CD4-positive, alpha-beta T cell treated with Interferon alpha-2 for 1 hour (primary cell): ENCODE measurements at places on chromosomes 11 and 22.

DNA sequence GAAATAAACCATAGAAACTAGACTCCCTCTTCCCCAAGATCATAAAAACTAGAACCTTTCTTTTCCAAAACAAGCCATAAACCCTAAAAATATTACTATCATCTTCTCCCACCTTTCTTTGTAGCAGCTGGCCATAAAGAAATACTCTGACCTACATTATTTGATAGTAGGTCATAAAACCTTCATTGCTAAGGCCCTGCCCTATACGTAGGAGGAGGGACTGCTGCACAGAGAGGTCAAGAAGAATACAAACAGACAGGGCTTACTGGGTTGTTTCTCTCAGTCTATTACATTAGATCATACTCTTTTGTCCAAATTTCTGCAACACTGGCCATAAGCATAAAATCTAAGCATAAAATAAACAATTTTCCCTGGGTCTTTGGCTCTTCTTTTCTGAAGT is 101.5 kb downstream of the TYR start:
- no peak for DNase-seq

DNA sequence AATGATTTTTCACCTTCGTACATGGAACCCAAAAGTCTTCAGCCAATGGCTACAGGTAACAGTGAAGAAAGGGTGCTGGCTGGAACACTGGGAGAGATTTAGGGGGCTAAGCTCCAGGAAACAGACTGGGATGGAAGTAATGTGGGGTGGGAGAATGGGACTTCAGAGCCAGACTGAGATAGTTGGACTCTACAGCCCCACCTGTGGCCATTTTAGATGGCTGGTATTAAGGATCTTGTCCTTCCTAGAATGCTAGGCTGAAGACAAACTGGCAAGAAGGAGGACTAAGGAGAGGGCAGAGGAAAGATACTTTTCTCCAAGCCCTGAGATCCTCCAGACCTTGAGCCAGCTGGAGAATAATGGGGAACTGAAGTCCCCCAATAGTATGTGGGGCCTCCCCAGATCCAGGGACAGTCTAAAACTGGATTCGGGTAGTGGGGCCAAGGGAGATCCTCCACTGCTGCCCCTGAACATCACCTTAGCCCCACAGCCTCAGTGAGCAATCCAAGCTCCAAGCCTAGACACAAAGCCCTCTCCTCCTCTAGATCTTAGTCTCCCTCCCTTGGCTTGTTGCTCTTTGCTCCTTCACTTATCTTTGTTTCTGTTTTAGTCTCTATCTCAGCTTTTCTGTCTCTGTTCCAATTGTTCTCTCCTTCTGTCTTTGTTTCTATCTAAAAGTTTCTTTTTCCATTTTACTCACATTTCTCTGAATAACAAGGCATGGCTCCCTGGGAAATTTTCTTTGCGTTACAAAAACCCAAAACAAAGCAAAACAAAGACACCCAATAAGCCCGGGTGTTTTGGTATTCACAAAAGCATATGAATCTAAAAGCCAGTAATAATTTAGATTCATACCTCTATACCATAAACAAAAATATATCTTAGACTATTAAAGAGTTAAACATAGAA is 16.2 kb upstream of the RRAS2 start:
- DNase-seq, result no peak

- DNase-seq, result no peak
Observed at GRCh38 chr22:43828998-43829782, 17.1 kb upstream of the EFCAB6 start.

DNA sequence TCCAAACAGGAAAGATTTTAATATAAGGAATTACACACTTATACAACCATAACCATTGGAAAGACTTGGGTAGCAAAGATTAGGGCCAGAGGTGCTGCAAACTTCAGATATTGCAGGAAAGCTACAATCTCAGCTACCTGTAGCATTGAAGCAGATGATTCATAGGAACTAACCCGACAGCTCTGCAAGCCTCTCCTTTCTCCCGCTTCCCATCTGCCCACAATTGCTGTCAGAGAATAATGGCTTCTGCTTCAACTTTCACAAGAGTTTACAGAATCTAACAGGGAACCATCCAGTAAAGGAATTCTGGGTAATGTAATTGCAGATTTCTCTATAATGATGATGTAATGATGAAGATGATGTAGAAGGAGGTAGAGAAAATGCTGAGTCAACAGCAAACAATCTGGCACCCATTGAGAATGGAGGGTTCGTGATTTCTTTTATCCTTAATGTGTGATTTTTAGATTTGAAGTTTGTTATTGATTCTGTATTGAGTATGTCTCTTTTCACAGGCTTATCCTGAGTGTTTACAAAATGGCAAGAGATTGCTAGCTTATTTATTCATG is 70.8 kb upstream of the USP47 start:
- DNase-seq, result no peak

DNA sequence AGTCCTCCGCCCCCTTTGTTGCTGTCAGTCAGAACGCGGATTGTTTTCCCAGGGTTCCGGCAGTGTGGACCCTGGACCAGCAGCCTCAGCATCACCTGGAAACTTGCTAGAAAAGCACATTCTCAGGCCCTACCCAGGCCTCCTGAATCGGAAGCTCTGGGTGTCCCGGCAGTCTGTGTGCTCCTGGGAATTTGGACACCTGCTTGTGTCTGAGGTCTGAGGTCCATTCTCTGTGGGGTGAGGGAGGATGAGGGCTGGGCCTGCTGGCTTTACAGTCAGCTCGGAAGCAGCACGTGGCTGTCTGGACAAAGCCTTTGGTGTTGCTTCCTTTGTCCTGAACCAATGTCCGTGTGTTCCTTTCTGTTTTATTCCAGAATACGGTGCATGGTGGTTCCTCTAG is 299.7 kb downstream of the TBC1D22A start:
- DNase-seq, result no peak

DNA sequence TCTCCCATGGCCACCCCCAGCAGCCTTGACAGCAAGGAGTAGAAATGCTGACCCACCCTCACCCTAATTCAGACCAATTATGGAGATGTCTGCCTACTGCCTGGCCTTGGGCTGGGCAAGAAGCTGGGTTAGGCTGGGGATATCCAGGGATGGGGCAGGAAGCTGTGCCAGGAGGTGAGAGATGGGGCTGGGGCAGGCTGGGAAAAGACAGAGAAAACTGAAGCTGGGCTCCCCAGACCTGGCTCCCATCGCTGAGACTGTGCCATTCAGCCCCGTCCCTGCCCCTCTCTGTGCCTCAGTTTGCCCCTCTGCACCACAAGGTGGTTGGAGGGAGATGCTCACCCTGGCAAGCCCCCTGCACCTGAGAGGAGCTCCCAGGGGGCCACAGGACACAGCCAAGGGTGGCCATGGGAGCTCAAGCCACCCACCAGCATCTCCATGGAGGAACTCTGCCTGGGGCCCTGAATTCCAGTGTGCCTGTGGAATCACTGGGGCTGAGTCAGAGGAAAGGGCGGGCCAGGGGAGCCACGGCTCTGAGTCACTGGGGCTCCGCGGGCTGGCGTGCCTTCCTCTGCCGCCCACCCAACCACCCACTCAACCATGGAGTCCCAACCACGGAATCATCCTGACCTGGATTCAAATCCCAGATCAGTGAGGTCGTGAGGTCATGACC is 6.0 kb upstream of the CARD10 start:
- DNase-seq, result no peak

GRCh38 chr11:66418168-66418985 is 2.5 kb upstream of the NPAS4 start:
- DNase-seq, result peak; percentile 51

GRCh38 chr22:20218987-20219386 is 49.1 kb downstream of the RTN4R start:
- DNase-seq, result no peak

DNA sequence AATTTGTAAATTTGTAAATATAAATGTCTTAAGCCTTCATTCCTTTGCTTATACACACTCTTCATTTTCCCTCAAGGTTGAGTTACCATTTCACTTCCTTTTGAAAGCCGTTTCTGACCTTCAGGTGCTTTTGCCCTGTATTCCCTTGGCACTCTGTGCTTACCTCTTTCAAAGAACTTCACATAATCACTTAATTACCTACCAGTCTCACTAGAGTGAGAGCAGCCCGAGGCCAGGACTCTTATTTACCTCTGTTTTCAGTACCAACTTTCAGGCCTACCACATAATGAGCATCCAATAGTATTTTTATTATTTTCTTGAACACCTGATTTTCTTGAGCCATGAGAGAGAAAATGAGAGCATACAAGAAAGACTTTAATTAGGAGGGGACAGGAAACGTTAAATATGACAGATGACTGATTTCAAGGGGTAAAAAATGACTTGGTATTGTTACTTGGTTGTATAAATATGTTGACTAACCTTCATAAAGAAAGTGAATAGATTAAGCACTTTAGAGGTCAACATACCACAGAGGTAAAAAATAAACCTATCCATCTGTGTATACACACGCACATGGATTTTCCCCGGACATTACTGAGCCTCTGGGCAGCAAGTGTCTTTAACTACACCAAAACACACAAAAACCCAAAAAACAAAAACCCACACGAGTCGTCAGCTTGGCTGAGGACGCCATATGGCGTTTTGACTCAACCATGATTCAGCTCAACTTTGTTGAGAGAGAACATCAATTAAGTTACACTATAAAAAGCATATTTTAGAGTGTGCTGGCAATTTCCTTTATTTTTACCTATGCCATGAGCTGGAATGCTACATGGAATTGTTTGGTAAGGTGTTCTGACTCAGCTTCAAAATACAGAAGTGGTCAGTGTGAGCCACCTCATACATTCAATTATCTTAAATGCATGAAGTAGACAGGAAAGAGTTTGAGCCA is 7.6 kb downstream of the ATXN10 start:
- no peak for DNase-seq

DNA sequence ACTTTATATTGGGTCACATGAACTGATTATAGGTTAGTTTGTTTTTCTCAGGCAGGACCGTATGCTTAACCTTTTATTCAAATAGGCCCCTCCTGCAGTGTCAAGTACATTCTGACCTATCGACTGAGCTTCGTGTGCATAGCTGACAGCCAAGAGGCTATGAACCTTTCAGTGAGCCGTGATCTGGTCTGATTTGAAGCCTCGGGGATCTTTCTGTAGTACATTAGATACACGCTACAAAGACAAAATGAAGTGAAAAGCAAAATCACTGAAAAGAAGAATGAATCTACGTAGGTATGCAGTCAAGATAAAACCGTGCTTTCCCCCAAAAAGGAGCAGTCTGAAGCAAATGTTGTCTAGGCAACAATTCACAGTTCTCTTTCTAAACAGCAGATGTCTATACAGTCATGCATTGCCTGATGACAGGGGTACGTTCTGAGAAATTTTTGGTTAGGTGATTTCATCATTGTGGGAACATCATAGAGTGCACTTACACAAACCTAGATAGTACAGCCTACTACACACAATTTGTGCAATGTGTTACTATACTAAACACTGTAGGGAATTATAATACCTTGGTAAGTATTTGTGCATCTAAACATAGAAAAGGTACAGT is 18.1 kb downstream of the JHY start:
- DNase-seq, result no peak

DNA sequence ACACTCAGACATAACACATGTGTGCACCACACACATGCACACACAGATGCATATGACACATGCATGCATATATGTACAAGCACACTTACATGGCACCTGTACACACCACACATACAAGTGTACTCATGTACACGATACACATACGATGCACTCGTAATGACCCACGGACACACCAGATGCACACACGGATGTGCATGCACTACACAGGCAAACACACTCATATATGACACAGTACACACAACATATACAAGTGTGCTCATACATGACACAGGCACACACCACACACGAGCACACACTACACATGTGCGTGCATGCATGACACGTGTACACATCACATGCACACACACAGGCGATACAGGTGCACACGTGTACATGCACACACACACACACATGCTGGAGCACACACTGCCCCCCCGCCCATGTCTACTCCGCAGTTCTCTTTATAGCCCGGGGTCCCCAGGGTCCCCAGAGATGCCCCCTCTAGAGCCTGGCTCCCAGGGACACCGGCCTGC is 4.8 kb upstream of the TH start:
- no peak for DNase-seq

DNA sequence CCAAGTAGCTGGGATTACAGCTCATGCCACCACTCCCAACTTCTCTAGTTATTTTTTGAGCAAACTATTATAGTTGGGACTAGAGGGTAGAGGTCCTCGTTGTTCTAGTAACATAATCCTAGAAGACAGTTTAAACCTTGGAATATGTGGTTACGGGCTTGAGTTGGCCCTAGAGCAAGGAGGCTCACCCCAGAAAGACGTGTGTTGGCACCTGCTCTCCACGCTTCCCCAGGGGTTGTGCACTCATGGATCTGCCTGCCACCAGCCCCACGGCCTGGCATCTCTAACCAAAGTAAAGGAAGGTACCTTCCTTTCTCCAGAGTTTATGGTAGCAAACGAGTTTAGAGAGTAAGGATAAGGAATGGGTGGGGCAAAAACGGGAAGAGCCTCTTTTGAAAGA is 79.0 kb downstream of the SCN3B start:
- no peak for DNase-seq

DNA sequence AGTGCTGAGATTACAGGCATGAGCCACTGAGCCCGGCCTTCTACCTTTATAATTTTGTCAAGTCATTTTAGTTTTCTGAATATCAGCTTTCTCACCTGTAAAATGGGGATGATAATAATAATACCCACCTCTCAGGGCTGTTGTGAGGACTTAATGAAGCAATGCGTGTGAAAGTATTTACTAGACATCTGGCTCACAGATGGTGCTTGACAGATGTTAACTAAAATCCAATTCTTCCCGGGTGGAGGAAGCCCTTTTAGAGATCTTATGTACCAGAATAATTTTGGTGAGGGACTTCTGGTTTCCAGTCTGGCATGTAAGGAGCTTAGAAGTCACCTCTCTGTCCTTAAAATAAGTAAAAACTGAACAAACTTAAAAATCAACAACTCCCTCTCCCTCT is 43.7 kb upstream of the NUP160 start:
- DNase-seq, result no peak

GRCh38 chr22:44933666-44934453 is 75.9 kb downstream of the PHF21B start:
- no peak for DNase-seq

- no peak for DNase-seq
Observed at GRCh38 chr11:11976481-11977127, 31.8 kb downstream of the DKK3 start.

GRCh38 chr22:23070418-23071229 is at the start of gene GNAZ:
Gene GNAZ, plus strand, starts transcription at chr22:23070519. Its CDS starts 25,177 bp downstream, at chr22:23095696.
- DNase-seq, result peak; percentile 13

DNA sequence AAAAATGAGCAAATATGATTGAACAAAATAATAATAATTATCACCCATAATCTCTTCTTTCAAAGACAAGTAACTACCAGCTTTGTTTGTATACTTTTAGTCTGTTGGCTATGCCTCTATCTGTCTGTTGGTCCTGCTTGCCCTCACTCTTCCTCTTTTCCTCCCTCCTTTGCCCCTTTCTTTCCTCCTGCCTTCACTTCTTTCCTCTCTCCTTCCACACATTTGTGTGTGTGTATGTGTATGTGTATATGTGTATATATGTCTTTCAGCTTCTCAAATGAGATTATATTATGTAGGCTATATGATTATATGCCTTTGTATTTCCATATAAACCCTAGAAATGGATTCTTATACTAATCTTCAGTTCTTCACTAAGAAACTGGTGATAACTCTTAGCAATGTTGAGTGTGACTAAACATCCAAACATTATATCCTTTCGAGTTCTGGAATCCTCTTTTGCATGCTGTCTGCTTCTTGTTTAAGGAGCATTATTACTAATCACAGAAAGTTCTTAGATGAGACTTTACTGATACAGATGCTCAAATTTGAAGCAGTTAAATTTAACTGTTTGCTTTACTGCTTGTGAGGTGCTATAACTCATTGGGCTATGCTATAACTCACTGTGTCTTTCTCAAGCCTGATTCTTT is 219.1 kb downstream of the TMEM135 start:
- DNase-seq, result no peak

GRCh38 chr22:19689408-19689807 is 24.9 kb upstream of the SEPTIN5 start:
- DNase-seq, result no peak

- DNase-seq, result peak; percentile 68
Observed at GRCh38 chr22:41382098-41382578, 396 bp downstream of the TEF start.
